ENCODE measurements at places on chromosomes 4 and X. TPM values are rescaled to one million over a fixed set of nuclear protein-coding genes. Genes with fewer than 3 reads are reported as not detected.

SPACA5 gene
- total RNA-seq: not detected

GNRHR gene
- total RNA-seq: not detected

ADGRL3 gene
- total RNA-seq: 3.0 TPM

DOCK11 gene
- 4.2 TPM for total RNA-seq

DRP2 gene
- 0.05 TPM for total RNA-seq

CSAG3 gene
- not detected for total RNA-seq

CT83 gene
- total RNA-seq: not detected

SPANXN4 gene
- total RNA-seq: not detected

GABRA4 gene
- total RNA-seq: 5.9 TPM

STPG2 gene
- total RNA-seq: 0.22 TPM

SMIM10 gene
- total RNA-seq: 4.6 TPM

TCEAL7 gene
- total RNA-seq: 1.7 TPM

GCNA gene
- 2.2 TPM for total RNA-seq

ERAS gene
- not detected for total RNA-seq

TNMD gene
- total RNA-seq: 0.16 TPM

H2BW2 gene
- not detected for total RNA-seq

ENAM gene
- total RNA-seq: 3.8 TPM

GLRA2 gene
- not detected for total RNA-seq

KLB gene
- total RNA-seq: 0.13 TPM

OTC gene
- not detected for total RNA-seq

CFP gene
- 2.6 TPM for total RNA-seq

L1CAM gene
- total RNA-seq: 5.3 TPM

COL4A5 gene
- total RNA-seq: 6.3 TPM

INTS6L gene
- 2.4 TPM for total RNA-seq

FMR1NB gene
- not detected for total RNA-seq

IBSP gene
- not detected for total RNA-seq

TCEAL5 gene
- total RNA-seq: 0.32 TPM

All from Right ventricle myocardium superior (tissue), 1 donor.